Central memory CD8-positive, alpha-beta T cell (primary cell): ENCODE measurements at places on chromosomes 7 and 10.

DNA sequence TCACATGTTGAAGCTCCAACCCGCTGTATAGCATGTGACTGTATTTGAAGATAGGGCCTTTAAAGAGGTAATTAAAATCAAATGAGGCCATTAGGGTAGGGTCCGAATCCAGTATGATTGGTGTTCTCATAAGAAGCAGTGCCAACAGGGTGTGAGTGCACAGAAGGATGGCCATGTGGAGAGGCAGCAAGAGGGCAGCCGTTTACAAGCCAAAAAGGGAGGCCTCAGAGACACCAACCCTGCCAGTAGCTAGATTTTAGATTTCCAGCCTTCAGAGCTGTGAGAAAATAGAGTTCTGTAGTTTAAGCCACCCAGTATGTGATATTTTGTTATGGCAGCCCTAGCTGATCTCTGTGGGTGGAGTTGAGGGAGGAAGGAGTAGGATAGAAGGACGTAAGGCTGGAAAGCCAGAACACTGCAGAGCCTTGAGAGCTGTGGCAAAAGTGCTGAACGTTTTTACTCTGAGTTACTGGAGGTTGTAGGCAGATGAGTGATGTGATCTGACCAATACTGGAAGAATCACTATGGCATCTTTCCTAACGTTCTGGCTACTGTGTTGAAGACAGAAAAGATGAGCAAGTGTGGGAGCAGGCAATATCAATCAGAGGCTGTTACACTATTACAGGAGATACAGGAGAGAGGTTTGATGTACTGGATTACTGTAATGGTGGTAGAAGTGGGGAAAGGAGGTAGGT, 334.9 kb downstream of the ELMO1 start:
- H3K27ac ChIP-seq = no peak overlapping the region
- H3K27me3 ChIP-seq = no peaks in the 10 kb centered on the region
- no peak for DNase-seq
- no peak overlapping the region for H3K4me3 ChIP-seq
- H3K4me1 ChIP-seq = peaks cover 35% of the 10 kb centered on the region

- H3K4me3 ChIP-seq = no peak overlapping the region
- peaks cover 5% of the 10 kb centered on the region for H3K36me3 ChIP-seq
- DNase-seq = no peak
- H3K4me1 ChIP-seq = peaks cover 6% of the 10 kb centered on the region
These were observed 22.6 kb downstream of the POLL start for GRCh38 chr10:101565370-101565900.

GRCh38 chr10:6151087-6151977, 51.4 kb upstream of the PFKFB3 start:
- H3K27me3 ChIP-seq = no peaks in the 10 kb centered on the region
- H3K36me3 ChIP-seq = peaks cover 3% of the 10 kb centered on the region
- no peak for DNase-seq
- H3K4me1 ChIP-seq = peaks cover 52% of the 10 kb centered on the region

- no peaks in the 10 kb centered on the region for H3K27me3 ChIP-seq
- no peak overlapping the region for H3K4me3 ChIP-seq
- no peak overlapping the region for H3K27ac ChIP-seq
These were observed 472.9 kb upstream of the COBL start for GRCh38 chr7:51789489-51789888.

GRCh38 chr10:89342206-89342958, 14.6 kb downstream of the IFIT3 start:
- H3K27me3 ChIP-seq = peaks cover 45% of the 10 kb centered on the region
- DNase-seq = no peak
- no peak overlapping the region for H3K4me3 ChIP-seq

DNA sequence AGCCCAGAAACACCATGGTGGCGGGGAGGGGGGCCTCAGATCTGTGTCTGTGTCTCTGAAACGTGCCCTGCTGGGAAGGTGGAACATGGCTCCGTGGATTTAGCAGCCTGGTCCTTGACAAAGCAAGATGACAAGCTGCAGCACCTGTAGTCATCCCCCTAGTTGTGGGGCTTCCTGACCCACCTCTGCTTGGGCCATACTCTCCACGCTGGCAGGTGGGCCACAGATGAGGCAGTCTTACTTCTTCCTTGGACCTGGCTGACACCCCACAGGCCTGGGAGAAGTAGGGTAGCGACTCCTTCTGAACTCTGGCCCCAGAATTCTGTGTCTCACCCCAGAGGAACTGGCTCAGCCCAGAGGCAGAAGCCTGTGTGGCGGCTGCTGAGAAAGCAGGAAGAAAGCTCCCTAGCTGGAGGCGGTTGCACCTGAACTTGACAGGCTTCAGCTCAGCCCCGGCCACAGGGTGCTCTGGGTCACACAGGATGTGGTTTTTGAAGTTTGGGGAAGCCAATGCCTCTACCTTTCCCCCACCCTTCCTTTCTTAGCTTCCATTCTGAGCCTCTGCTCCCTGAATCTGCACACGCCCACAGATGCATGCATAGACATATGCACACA, 113.9 kb downstream of the ABLIM1 start:
- H3K4me1 ChIP-seq = peaks cover 71% of the 10 kb centered on the region
- DNase-seq = peak; percentile 50
- H3K4me3 ChIP-seq = peak overlapping the region; percentile 59
- no peaks in the 10 kb centered on the region for H3K27me3 ChIP-seq
- peak overlapping the region; percentile 100 for H3K27ac ChIP-seq

DNA sequence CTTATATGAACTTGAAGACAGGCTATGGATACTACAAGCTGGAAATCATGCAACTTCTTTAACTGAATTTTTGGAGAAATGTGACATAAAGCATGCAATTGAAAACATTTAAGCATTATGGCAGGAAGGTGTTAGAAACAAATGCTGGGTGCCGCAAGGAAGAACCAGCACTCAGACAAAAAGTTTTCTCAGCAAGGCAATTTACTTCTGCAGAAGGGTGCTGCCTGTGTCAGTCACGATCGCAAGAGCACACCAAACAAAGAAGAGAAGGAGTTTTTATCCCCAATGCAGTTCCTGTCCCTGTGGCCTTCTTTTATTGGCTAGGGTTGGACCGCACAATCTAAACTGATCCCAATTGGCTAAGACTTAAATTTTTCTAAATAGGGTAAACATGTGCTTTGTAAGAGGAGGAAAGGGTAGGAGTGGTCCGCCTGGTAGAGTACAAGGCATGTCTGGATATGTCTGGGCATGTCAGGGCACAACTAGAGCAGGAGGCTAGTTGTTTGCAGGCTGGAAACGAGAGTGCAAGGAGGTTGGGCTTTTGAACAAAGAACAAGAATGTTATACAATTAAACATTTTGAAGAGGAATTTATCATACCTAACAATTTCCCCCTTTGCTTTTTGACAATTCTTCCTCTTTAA, 109.6 kb upstream of the FAM3C start:
- no peak overlapping the region for H3K4me3 ChIP-seq
- H3K4me1 ChIP-seq = no peaks in the 10 kb centered on the region
- peaks cover 22% of the 10 kb centered on the region for H3K27me3 ChIP-seq
- no peaks in the 10 kb centered on the region for H3K36me3 ChIP-seq
- no peak overlapping the region for H3K27ac ChIP-seq

DNA sequence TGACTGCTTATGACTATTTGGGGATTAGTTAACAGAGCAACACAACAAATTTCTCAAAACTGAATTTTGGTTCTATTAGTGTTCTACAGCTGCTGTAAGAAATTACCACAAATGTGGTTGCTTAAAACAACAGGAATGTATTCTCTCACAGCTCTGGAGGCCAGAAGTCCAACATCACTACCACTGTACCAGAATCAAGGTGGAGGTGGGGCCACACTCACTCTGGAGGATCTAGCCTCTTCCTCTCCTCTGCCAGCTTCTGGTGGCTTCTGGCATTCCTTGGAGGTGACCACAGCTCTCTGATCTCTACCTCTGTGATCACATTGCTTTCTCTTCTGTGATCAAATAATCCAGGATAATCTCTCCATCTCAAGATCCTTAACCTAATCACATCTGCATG, 194.7 kb upstream of the BMPER start:
- no peak for DNase-seq
- no peaks in the 10 kb centered on the region for H3K27me3 ChIP-seq
- no peak overlapping the region for H3K4me3 ChIP-seq
- H3K36me3 ChIP-seq = peaks cover 2% of the 10 kb centered on the region
- H3K27ac ChIP-seq = no peak overlapping the region

- DNase-seq = no peak
- no peaks in the 10 kb centered on the region for H3K36me3 ChIP-seq
- no peak overlapping the region for H3K4me3 ChIP-seq
- H3K4me1 ChIP-seq = no peaks in the 10 kb centered on the region
- H3K27me3 ChIP-seq = peaks cover 43% of the 10 kb centered on the region
- no peak overlapping the region for H3K27ac ChIP-seq
These were observed 22.9 kb downstream of the CPED1 start for GRCh38 chr7:121011401-121011800.

GRCh38 chr10:125761961-125762360, 13.7 kb downstream of the MMP21 start:
- no peak overlapping the region for H3K4me3 ChIP-seq
- no peaks in the 10 kb centered on the region for H3K27me3 ChIP-seq
- H3K27ac ChIP-seq = peak overlapping the region; percentile 16
- DNase-seq = no peak
- peaks cover 54% of the 10 kb centered on the region for H3K36me3 ChIP-seq

DNA sequence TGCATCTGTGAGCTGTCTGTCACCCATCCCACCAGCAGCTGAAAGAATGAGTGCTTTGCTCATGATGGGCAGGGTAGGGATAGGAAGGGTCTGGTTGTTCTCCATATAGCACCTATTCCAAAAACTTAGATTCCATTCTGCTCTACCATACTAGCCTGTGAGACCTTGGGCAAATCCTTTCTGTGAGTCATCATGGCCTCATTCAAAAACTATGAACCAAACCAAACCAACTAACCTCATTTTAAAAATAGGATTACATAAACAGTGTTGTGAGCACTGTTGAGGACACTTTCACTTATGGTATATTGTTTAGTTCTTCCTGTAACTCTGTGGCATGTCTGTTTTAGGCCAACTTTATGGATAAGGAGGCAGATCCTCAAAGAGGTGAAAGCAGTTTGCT, 30.9 kb upstream of the STEAP4 start:
- H3K4me1 ChIP-seq = no peaks in the 10 kb centered on the region
- H3K36me3 ChIP-seq = no peaks in the 10 kb centered on the region
- no peak overlapping the region for H3K4me3 ChIP-seq
- H3K27ac ChIP-seq = no peak overlapping the region
- peaks cover 27% of the 10 kb centered on the region for H3K27me3 ChIP-seq

DNA sequence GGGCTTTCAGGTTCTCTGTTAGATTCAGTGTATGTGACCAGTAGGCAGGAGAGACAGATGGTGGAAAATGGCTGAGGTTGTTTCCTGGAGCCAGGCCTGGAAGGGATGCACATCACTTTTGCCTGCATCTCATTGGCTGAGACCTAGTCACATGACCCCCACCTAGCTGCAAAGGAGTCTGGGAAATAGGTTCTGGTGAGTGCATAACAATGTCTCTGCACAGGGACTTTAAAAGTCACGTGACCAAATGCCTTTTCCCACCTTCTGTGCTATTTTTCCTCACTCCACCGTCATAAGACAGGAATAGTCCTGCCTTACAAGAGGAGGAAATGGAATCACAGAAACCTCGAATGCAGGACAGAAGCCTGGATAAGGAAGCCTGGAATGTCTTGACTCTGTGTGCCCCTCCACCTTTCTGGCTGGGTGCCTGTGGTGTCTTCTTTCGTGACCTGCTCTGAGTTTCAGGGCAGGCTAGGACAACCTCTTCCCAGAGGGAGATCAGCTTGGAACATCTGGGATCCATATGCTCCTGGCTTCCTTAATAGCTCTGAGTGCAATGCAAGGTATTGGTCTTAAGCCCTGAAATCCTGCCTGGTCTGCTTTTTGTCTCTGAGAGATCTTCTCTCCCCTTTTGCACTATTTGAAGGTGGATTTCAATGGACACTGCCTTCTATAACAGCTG, 139.9 kb upstream of the ZNF438 start:
- no peak for DNase-seq
- H3K4me1 ChIP-seq = no peaks in the 10 kb centered on the region
- no peak overlapping the region for H3K4me3 ChIP-seq
- no peak overlapping the region for H3K27ac ChIP-seq
- H3K36me3 ChIP-seq = peaks cover 2% of the 10 kb centered on the region
- H3K27me3 ChIP-seq = peaks cover 51% of the 10 kb centered on the region

DNA sequence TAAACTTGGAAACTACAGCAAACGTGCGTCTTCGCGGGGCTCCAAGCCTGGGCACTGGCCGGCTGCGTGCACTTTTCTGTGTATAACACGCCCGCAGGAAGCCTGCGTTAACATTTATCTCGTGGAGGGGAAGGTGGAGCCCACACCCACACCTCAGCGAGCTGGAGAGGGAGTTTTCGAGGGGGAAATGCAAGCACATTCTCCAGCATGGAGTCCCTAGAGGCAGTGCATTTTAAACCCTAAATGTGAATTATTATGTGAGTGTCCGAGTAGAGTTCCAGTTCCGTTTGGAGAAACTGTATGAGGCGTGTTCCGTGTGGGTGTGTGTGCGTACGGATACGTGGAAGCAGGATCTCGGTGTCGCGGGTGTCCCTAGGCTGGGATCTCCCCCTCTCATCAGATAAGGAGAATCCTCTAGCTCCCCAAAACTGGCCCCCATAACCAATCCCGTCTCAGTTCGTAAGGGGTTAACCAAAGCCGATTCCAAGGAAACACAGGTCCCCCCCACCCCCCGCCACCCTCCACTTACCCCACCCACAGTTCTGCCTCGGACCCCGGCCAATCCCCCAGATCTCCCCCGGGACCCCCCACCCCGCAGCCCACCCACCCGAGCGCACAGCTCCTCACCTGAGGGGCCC, 403 bp downstream of the CDK6 start:
- no peak for DNase-seq
- H3K36me3 ChIP-seq = peaks cover 22% of the 10 kb centered on the region
- peak overlapping the region; percentile 92 for H3K27ac ChIP-seq
- H3K4me3 ChIP-seq = peak overlapping the region; percentile 89

DNA sequence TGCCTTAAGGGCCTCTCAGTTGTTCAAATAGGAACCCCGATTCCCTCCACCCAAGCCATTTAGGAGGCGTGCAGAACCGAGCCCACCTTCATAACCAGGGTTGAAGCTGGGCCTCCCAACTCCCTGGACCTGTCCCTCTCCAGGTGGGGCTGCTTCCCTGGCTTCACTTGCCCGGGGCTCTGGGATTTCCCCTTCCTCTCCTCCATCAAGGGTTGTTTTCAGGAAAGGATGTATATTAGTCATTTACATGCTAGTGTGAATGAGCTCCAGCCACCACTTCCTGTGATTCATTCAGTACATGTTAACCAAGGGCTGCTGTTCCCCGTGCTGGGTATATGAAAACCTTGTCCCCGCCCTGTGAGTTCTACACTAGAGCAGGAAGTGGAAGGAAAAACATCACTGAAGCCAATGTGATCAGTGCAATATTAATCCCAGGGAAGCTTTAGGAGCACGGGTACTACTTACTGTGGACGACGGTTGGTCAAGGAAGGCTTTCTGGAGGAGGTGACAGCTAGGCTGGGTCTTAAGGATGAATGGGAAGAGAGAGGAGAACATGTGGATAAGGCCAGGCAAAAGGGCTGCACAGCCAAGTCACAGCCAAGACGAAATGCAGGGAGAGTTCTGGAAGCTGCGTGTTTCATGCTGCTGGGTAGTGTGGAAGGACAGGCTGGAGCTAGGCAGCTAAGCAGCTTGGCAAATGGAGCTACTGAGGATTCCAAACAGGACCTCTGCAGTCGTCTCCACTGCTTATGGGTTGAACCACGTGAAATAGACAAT, 150.1 kb upstream of the SHH start:
- H3K27me3 ChIP-seq = peaks cover 23% of the 10 kb centered on the region
- H3K36me3 ChIP-seq = no peaks in the 10 kb centered on the region
- no peaks in the 10 kb centered on the region for H3K4me1 ChIP-seq
- no peak for DNase-seq

GRCh38 chr7:96414931-96415292, 93.0 kb upstream of the SLC25A13 start:
- no peak overlapping the region for H3K4me3 ChIP-seq
- H3K27me3 ChIP-seq = peaks cover 35% of the 10 kb centered on the region
- DNase-seq = no peak
- no peak overlapping the region for H3K27ac ChIP-seq

GRCh38 chr7:77825131-77825530, 26.6 kb downstream of the PHTF2 start:
- no peaks in the 10 kb centered on the region for H3K27me3 ChIP-seq
- no peak overlapping the region for H3K4me3 ChIP-seq
- peaks cover 34% of the 10 kb centered on the region for H3K4me1 ChIP-seq
